ENCODE measurements at places on chromosomes 5 and 9.

GRCh38 chr9:32434892-32435291 is 50.4 kb downstream of the ACO1 start:
- DNase-seq = no peak

DNA sequence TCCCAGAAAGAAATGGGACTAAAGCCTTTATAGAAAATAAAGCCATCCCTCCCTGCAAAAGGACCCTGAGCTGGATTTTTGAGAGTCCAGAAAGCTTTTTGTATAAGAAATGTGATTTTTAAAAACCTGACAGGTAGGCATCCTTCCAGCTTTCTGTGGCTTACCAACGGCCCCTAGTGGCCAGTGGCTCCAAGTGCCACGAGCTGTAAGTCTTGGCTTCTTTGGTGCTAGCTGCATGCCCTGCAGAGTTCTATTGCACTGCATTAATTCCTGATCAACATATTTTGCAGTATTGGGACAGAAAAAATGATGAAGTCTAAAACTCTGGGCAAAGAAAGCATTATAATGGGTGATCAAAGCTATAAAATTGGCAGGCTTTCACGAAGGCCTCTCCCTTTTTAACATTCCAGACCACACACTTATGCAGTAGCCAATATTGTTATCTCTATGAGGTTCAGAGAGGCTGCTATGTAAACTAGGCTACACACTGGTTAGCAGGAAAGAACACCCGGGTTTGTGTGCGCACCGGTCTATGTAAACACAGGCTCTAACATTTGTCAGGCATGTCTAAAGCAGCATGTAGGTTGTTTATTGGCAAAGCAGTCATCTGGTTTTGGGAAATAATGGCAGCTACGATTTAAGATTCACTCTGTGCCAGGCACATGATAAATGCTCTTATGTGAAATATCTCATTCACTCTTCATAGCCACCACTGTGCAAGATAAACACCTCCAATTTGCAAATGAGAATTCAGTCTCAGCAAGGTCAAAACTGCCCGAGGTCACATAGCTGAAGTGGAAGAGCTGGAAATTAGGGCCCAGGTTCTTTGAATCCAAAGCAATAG is 55.2 kb downstream of the NMUR2 start:
- peak; percentile 28 for DNase-seq

DNA sequence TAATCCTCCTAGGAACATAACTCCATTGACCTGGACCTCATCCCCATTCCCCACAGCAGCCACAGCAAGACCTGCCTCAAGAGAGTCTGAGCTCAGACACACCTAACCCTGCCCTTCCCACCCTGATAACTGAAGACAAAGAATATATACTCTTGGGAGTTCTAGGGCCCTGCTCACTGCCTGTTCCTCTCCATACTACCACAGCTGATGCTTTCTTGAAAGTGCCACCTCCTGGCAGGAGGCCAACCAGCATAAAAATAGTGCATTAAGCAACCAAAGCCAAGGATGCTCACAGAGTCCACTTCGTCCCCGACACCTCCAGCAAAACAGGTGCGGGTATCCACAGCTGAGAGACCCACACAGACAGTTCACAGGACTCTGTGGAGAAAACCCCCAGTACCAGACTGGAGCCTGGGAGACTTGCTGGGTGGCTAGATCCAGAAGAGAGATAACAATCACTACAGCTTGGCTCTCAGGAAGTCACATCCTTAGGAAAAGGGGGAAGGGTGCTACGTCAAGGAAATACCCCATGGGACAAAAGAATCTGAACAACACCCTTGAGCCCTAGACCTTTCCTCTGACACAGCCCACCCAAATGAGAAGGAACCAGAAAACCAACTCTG is 23.5 kb downstream of the FAM114A2 start:
- no peak for DNase-seq

DNA sequence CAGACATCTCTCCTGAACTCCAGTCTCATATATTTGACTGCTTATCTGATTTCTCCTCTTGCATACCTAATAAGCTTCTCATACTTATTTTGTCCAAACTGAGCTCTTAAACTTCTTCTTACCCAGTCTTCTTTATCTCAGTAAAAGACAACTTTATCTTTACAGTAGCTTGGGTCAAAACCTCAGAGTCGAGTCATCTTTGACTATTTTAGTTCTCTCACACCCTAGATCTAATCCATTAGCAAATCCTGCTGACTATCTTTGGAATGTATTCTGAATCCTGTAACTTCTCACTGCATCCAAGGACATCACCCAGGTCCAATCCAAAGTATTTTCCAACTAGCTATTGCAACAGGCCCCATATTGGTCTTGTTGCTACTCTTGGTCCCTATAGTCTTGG is 11.8 kb upstream of the JAK2 start:
- DNase-seq = no peak

DNA sequence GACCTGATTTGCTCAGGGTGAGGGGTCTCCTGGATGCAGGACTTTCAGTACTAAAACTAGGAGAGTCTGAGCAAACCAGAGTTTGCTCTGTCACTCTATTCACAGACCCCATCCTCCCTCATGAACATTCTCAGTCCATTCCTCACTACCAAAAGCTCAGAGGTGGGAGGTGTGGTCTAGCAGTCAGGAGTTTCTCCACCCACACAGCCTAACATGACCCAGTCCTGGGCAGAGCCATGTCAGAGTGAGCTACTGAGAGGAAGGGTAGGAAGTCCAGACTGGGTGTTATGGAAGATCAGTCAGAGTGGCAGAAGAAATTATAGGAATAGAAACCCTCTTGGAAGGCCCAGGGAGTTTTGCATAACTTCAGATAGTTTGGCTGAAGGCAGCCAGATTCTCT is 113.3 kb upstream of the GRAMD2B start:
- DNase-seq = no peak

DNA sequence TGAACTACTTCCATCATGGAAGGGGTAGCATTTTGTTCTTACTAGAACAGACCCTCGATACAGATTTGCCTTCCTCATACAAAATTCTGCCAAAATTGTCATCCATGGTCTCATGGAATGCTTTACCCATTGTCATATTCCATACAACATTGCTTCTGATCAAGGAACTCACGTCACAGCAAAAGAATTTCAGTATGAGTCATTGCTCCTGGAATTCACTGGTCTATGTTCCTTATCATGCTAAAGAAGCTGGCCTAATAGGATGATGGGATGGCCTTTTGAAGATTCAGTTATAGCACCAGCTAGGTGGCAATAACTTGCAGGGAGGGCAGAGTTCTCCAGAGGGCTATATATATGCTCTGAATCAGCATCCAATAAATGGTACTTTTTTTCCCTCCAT is 18.2 kb upstream of the FNIP1 start:
- no peak for DNase-seq

DNA sequence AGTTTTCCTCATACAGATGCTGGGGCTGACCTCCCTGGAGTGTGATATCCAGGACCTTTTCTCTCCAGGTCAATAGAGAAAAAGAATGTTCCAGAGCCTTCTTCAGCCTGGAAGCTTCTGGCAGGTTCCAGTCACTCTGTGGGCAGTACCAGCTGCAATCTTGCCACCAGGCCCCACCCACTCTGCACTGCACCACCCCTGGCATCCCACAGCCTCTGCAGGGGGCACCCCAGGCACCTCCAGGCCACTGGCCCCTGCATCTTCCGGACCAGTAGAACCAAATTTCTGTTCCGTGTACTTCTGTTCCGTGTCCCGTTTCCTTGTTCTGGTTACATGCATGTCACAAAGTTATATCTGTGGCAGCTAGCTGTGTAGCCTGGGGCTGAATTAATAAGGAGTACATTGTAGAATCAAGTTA is 83.3 kb upstream of the ZBTB43 start:
- no peak for DNase-seq

DNA sequence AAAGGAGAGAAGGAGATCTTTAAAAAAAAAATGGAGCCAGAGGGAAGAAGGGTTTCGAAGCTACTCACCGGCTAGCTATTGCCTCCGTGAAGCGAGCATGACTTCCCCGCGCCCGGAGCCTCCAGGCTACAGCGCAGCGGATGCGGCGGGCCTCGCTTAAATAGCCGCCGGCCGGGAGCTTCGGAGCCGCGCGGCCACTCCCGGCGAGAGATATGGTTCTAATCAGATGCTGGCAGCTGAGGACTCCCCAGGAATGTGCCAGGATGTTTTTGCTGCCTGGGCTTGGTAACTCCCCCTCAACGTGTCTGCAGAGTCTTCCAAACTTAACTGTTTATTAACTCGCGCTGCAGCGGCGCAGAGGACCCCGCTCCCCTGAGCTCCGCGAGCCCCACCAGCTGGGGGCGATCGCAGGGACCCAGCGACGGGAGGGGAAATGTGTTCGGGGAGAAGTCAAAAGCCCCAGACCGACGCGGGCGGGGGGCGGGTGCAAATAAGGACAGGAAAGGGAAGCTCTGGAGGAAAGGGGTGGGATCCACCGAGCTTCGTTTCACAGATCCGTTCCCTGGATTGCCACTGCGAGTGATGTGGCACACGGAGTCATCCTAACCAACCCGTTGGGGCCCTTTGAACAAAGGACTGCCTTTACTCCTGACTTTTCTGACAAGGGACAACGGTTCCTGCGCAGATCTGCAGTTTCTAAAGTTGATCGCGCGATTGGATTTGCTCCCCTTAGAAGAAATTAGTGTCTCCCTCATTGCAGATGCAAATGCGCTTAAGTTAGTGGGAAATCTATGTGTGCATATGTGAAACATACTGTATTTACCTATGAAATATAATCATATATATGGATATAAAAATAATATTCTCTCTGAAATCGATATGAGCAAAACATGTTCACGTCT is at the start of gene DAB2:
TSS of gene DAB2 (minus strand) at position 245 of the 902 bp plus-strand sequence. CDS start 30,660 bp downstream, outside the sequence.
- peak; percentile 48 for DNase-seq

- DNase-seq = no peak
Observed at GRCh38 chr5:75523275-75523674, 11.6 kb downstream of the POLK start.

- peak; percentile 68 for DNase-seq
Observed at GRCh38 chr9:131178382-131178781, 53.0 kb downstream of the NUP214 start.

- no peak for DNase-seq
Observed at GRCh38 chr5:154479160-154479943, 1.3 kb upstream of the HAND1 start.

GRCh38 chr5:62083247-62083646 is 222.8 kb upstream of the KIF2A start:
- no peak for DNase-seq

GRCh38 chr5:173858670-173859407 is 29.3 kb upstream of the CPEB4 start:
- DNase-seq = no peak

- peak; percentile 1 for DNase-seq
Observed at GRCh38 chr5:101728933-101729332, 567.2 kb downstream of the SLCO4C1 start.

DNA sequence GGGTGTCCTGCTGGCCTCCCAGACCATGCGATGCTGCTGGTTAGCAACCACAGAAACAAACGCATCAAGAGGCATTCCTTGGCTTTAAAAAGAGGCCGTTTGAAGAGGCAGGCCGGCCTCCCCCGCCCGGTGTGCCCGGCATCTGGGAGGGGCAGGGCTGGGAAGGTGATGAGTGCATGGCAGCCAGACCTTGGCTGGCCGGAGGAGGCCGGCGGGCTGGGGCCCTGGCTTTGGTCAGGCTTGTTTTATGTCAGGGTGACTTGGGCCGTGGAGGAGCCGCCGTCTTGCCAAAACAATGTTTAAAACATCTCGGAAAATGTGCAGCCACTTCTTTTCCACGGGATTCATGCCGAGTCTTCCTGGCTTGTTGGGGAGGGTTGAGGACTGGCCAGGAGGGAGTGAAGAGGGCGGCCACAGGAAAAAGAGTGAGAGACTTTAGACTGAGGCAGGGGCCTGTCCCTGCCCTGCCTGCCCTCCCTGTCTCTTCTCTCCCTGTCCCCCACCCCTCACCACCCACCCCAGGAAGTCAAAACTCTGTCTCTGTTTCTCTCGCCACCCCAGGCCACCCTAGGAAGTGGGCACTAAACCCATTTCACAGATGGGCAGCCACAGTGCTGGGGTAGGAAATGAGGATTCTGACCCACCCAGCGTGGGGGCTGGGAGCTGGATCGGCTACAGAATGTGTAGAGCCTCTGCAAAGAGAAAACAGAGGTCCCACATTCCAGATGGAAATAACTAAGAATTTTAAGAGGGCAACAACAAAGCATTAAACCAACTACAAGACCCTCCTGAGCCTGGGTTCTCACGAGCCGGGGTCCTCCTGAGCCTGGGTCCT is 143.0 kb downstream of the RXRA start:
- DNase-seq = no peak

DNA sequence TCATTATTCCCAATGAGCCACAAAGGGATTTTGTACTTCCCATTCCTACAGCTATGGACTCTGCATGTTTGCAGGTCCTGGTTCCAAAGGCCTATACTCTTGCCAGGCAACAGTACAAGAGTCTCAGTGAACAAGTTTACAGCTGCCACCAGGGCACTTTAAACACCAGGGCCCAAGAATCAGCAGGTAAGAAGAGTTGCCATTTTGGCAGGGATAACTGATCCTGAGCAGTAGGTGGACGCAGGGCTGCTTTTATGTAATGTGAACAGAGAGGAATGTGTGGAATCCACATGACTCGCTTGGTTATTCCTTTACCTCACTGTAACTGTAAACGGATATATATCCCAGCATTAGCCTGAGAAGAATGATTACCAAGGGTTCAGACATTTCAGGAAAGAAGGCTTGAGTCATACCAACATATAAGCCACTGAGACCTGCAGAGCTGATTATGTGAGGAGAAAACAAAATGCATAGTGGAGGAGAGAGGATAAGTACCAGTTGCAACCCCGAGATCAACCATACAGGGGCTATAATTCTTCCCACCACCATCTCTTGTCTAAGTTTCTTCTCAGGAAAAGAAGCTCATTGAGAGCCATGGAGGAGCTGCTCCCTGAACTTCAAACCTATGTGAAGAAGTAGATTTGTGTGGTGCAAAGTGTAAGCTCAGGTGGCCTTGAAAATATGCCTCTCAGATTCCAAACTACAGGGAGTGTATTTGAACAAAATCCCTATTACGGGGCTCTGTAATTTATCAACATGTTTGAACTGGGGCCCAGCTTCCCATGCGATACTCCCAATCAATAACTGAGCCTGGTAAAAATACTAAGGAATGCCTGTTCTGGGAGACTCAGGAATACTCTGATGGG is 24.6 kb downstream of the RAPGEF6 start:
- no peak for DNase-seq

GRCh38 chr9:7195526-7195925 is 437.8 kb downstream of the KDM4C start:
- DNase-seq = no peak

Data from Jurkat, Clone E6-1 (cell line).